GM06990 (cell line): ENCODE measurements at places on chromosomes 3 and 15.

GRCh38 chr3:111915905-111916304 lies 56.8 kb downstream of the PHLDB2 start:
- DNase-seq: no peak

GRCh38 chr15:65954289-65954741 lies 85.0 kb downstream of the RAB11A start:
- no peak for DNase-seq

- DNase-seq: peak; percentile 88
Observed at GRCh38 chr15:101008158-101009139, 89.3 kb downstream of the LRRK1 start.

GRCh38 chr3:16768014-16768413 lies 116.7 kb upstream of the PLCL2 start:
- no peak for DNase-seq

GRCh38 chr3:100708644-100708988 lies 678 bp upstream of the TFG start:
- DNase-seq: peak; percentile 3

DNA sequence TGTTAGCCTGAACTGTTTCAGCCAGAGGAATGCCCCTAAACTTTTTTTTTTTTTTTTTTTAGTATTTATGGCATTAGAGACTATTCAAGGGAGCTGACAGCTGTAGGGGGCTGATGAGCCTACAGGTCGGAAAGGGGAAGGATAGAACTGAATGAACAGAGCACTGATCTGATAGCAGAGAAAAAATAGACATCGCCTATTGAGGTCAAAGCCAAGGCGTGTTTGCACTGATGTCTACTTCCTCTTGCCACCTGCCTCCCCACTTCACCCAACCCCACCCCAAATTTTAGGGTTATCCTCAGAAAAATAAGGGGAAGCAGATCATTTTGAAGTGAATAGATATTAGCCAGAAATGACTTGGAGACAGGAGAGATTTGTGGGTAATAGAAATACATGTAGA lies 3.0 kb upstream of the ZMAT3 start:
- peak; percentile 61 for DNase-seq

DNA sequence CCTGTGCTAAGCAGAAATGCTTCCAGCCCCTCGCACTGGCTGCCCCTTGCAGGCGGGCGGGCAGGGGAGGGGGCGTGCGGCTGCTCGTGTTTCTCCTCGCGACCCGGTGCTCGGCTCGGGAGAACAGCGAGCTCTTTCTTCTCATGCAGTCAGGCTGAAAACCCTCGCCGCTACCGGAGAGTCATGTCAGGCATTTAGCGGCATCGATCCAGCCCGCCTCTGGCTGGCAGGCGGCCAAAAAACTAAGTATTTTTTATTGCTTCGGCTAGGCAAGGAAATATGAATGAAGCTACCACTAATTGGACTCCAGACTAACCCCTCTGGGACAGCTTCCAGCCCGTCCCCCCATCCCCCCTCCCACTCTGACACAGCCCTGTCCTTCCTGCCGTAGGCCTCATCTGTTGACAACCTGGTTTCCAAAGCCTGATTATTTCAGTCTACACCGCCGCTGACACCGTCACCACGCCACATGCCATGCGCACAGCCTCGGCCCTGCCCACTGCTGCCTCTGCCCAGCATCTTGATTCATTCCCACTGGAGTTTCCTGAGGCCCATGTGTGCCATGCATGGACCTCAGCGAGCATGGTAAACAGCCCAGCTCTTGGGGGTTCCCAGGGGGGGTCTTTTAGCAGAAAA lies 35.3 kb downstream of the TLE3 start:
- DNase-seq: no peak

- no peak for DNase-seq
Observed at GRCh38 chr15:95857124-95857757, 473.3 kb upstream of the NR2F2 start.

- no peak for DNase-seq
Observed at GRCh38 chr3:46365737-46366524, 4.8 kb upstream of the CCR5 start.
